ENCODE measurements at places on chromosomes 3 and 15.

DNA sequence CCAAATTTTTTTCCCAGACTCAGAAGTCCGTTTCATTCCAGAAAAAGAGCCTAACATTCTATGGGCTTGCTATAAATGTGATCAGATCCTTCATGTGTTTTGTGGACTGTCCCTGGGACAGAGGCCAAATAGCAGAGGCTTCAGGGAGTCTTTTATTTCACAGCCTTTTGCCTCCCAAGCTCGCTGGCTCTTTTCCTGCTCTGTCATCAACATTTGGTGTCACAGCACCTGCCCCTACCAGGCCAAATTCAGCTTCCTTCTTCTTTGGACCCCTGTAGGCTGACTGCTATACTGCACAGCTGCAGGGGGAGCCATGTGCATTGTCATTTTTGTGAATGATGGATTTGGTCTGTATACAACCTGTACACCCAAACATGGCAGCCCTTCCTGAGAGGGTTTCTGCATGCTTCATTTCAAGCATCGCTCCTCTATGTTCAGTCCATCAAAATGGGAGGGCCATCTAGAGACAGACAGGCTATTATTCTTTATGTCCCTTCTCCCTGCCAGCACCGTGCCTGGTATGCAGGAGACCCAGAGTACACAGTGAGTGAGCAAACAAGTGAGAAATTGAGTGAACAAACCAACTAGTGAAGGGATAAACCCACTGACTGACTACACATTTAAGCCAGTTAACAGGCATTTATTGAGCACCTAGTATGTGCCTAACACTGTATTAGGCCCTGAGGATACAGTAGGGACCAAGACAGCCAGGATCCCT is 17.9 kb upstream of the RPP14 start:
- DNase-seq = no peak

DNA sequence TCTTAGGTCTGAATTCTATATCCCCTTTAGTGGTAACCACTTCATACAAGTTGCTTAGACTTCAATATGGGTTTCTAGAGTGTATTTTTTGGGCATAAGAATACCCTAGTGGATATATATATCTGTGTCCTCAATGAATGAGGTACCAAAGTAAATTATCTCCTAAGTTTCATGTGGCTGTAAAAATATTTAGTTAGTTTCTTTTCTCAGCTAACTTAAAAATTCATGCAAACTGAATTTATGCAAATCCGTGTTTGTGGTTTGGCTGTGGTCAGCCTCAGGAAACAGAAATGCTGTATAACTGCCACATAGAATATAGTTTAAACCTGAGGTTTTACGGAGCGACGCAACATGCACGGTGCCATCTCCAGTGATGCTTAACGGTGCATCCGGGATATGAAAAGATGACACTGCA is 80.3 kb downstream of the PEX5L start:
- no peak for DNase-seq

- no peak for DNase-seq
Observed at GRCh38 chr3:13705702-13706280, 156.9 kb downstream of the FBLN2 start.

- DNase-seq = no peak
Observed at GRCh38 chr15:63986751-63987341, 59.4 kb downstream of the DAPK2 start.

GRCh38 chr3:132597660-132598059 is 590 bp downstream of the ACKR4 start:
- no peak for DNase-seq

DNA sequence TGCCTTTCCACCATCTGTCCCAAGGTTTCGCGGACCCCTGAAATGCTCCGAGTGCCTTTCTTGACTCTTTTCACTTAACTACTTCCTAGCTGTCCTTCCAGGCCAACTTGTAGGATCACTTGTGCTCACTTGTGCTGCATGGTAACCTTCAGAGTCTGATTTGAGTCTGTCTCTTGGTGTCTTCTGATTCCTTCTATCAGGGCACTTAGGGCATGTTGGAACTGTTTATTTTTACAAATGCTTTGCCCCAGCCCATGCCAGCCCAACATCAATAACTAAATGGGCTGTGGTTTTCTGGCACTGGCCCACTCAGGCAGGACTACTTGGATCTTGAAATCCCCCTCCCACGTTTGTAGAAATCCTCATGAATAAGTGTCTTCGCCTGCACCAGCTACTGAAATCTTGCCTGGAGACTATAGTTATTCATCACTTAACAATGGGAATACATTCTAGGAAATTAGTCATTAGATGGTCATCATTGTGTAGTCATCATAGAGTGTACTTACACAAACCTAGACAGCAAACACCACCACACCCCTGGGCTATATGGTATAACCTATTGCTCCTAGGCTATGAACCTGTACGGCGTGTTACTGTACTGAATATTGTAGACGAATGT is 123.1 kb upstream of the STRIT1 start:
- DNase-seq = no peak

GRCh38 chr3:183073839-183074238 is 25.5 kb downstream of the MCCC1 start:
- DNase-seq = no peak

GRCh38 chr3:128107834-128108233 is 15.8 kb downstream of the RUVBL1 start:
- DNase-seq = no peak

GRCh38 chr3:116186049-116186448 is 259.2 kb downstream of the LSAMP start:
- no peak for DNase-seq

DNA sequence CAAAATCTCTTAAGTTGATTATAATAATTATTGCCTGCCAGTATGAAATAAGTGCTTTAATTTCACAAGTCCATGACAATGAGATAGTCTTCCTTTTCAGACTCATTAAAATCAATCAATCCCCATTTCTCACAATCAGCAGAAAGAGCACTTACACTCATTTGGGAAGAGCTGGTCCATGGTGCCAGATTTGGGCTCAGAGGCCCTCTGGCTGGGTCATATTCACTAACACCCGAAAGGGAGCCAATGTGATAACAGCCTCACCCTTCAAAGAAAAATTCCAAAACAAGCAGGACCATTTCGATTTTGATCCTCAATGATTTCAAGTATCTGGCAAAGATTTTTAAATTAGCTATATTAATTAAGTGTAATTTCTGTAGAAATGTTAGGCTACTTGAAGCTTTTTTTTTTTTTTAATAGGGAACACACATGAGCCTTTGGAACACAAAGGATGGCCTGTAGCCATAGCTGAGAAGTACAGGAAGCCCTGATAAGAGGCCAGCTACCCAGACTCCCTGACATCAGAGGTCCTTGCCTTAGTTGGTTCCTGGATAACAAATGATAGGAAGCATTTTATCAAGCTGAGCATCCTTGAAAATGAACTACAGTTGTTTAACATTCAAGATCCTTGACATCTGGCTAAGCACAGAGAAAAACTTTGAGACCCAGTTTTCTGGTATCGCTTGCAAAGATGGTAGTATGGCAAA is 17.1 kb downstream of the MCF2L2 start:
- no peak for DNase-seq

- DNase-seq = no peak
Observed at GRCh38 chr3:43373560-43373928, 87.2 kb downstream of the SNRK start.

DNA sequence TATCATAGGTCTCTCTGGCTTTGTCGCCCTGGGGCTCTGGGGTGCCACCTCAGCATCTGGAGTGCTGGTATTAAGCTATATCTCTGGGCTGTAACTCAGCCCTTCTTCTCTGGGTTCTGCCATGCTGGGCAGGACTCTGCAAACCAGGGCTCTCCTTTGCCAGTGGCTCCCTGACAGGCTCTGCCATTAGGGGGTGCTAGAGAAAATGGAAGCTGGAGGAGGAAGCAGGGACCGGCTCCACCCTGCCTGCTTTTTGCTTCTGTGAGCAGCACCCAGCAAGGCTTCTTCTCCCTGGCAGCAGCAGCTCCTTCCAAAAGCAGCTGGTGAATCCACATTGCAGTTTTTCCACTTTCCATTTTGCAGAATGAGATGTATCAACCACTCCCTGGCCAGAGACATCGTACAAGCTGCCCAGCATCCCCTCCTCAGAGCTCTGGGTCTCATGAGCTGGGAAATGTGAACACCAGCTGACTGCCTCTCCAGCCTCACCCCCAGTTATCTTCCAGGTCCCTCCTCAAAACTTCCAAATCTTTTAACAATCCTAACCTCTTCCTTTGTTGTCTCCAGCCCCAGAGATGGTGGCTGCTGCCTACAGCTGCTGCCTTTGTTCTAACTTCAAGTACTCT is 165.0 kb downstream of the ABHD5 start:
- no peak for DNase-seq

- DNase-seq = no peak
Observed at GRCh38 chr3:102353148-102353547, 81.7 kb upstream of the ZPLD1 start.

- DNase-seq = no peak
Observed at GRCh38 chr3:141082064-141082463, 30.9 kb downstream of the SPSB4 start.

DNA sequence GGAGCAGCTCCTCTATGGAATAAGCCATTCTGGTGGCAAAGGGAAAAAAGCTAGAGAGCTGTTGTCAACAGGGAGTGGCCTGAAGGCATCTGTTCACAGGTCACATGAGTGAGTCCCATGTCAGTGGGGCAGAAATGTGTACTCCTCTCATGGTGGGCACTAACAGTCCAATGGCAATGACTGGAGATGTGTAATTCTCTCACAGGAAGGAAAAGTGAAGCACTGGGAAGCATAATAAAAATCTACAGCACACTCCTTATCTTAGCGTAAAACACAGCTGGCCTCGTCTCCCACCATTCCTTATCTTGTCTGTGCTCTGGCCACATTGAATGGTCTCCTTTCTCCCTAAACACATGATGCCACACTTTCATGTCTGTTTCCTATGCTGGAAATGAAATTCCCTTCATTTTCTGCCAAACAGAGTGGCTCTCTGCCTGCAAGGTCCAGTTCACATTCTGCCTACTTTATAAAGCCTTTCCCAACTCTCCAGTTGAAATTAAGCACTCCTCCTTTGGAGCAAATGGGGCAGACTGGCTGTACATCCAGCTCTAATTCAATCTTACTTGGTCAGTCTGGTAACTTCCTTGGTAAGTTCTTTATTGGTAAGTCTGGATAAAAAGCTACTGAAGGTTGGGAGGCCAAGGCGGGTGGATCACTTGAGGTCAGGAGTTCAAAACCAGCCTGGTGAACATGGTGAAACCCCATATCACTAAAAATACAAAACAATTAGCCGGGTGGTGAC is 139.8 kb downstream of the RPL22L1 start:
- no peak for DNase-seq

GRCh38 chr3:9099702-9100512 is 136.6 kb upstream of the RAD18 start:
- DNase-seq = no peak

GRCh38 chr3:73653877-73654276 is 29.1 kb upstream of the PDZRN3 start:
- DNase-seq = no peak

DNA sequence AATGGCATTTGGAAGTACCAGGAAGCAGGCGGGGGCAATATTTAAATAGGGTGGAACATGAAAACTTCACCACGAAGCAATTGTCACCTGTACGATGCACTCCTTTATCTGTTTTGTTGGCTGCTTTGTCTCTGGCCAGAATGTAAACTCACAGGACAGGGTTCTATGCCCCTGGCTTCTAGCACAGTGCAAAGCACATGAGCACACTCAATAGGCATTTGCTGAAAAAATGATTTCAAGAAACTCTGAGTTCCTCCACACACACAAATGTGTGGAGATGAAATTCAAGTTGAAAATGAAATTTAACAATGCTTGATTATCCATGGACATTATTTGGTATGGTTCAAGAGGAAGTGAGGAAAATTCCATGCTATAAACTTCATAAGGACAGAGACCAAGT is 229.6 kb upstream of the FEZF2 start:
- no peak for DNase-seq

DNA sequence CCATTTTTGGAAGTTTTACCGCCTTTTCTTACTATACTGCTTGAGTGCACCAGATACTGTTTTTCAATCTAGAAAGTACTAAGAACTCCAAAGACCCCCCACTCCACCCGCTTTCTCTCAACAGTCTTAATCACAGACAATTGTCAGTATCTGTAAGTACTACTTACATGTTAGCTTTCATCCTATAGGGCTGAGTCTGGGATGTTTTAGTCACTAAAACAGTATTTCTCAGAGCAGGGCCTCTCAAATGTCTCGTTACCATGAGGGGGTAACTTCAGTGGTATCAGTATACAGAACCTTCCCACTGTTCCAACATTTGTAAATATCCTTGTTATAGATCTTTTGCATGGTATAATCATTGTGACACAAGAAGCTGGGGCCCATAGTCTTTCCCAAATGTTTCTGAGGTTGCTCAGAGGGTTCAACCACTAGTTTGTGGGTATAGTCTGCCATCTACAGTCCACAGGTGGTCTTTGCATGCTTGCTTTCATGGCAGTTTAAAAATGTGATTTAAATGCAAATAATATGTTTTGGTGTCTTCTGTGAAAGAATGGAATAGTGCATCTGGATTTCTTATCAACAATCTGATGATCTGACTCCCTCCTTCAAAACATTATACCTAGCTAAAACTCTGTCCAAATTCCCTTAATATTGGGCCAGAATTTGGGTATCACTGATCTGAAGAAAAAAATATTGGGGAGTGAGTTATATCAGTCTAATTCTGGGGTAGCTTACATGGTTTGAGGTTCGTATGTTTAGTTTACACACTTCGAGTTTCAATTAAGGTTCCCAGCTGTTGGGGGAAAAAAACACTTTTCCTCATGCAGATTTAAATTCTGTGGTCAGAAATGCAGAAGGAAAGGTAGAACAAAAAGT is 18.0 kb upstream of the DNAJC13 start:
- DNase-seq = no peak

DNA sequence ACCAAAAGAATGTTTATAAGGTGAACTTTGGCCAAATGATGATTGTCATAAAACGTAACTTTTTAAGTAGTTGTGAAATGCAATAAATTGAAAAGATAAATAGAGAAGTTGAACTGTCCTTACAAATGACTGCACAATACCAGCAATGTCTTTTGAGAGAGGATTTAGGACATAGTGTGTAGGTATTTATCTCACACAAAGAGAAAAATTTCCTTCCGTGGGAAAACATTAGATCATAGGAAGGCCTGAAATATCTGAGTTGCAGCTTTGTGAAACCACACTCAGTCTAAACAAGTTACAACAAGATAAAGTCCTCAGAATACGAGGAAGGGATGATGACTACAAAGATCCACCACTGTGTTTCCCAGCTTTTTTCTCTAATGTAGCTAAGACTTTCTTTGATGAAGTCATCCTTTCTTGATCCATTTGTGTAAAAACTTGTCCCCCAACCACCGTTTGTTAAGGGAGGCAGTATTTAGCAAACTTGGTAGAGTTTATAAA is 16.0 kb downstream of the ROBO2 start:
- no peak for DNase-seq
